ENCODE measurements at places on chromosomes 2 and 18.
A peak's percentile ranks its signal among the peaks of the same experiment; 100 is the strongest.

GRCh38 chr2:217799563-217800432 lies 203.0 kb downstream of the TNS1 start:
- no peak for DNase-seq

- no peak for DNase-seq
Observed at GRCh38 chr18:71797554-71797953, 746.6 kb downstream of the CBLN2 start.

DNA sequence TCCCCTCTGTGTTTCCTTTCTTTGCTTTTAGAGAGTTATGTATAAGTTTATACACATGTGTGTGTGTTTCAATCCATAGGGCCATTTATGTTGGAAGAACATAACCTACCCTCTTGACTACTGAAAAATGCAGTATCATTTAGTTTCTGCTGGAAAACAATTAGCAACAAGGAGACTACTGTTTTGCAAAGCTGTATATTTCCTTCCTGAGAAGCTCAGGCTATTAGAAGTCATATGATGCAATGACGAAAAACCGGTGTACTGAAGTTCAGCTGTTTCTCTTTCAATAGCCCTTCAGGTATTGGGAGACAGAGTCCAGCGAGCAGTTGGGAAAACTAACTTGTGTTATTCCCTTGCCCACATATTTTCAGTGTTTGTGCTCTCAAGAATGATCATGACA lies 447.7 kb upstream of the GYPC start:
- no peak for DNase-seq

DNA sequence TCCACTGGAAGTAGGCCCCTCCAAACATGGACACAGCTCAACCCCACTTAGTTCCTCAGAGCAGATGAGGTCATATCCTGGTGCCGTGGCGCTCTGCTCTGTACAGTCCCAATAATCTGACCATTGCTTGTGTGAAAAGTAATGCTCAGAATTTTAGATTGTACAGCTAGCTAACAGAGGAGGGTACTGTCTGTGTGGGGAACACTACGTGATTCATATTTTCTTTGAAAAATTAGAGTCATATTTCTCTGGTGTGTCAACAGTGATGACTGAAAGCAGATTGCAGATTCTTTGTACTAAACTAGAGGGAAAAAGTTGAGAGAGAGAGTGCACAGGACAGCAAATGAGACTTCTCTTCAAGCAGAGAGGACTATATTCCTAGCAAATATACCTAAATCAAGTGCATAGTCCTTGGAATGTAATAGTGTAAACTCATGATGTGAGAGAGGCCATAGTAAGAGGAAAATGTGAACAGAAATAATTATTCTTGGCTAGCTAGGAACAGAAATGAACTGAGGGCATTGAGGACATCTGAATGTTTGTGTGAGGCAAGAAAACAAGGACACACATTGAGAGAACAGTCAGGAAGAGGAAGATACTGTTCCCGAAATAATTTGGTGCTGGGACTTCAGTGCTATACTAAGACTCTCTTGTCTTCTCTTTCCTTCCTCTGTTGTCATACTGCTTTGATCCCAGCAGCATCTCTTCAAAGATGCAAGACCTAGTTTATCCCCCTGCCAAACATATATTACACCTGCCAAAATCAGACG lies 157.0 kb upstream of the RND3 start:
- no peak for DNase-seq

GRCh38 chr2:157625296-157625695 lies 3.4 kb downstream of the ACVR1C start:
- no peak for DNase-seq

GRCh38 chr18:61546590-61546989 lies 213.4 kb downstream of the CDH20 start:
- no peak for DNase-seq

- DNase-seq = no peak
Observed at GRCh38 chr2:169808221-169808620, 9.6 kb downstream of the SSB start.

- DNase-seq = no peak
Observed at GRCh38 chr2:239729151-239729550, 296.0 kb downstream of the NDUFA10 start.

DNA sequence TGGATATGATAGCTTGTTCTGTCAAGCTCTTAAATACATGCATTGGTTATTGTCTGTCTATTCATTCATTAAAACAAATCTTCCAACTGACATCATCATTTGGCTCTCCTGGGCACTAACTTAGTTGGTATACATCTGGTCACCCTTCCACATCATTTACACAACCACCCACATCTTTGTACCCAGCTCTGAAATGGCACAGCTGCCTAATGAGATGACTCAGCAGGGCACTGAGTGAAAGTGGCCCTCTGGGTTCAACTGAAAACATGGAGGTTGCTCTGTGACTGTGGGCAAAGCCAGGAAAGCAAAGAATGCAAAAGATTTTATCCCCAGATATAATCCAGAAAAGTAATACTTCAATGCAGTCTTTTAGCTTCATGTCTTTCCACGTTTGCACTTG lies 234.0 kb upstream of the MAP2 start:
- no peak for DNase-seq

GRCh38 chr18:49169037-49169521 lies 218.3 kb upstream of the SMAD7 start:
- peak; percentile 29 for DNase-seq

DNA sequence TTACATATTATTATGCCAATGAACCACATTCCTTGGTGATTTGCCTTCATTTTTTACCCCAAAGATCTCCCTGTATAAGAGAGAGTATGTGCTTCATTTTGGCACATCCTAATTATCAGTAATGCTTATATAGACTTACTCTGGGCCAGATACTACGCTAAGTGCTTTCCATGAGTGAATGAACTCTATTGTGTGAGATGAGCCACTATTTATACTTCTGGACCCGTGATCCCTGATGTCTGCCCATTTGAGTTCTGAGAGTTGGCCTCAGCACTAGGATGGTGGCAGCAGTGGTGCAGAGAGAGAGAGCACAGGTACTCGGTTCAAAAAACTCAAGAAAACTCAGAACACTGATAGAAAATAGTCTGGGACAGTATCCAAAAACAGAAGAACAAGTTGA lies 17.4 kb upstream of the KCMF1 start:
- no peak for DNase-seq

DNA sequence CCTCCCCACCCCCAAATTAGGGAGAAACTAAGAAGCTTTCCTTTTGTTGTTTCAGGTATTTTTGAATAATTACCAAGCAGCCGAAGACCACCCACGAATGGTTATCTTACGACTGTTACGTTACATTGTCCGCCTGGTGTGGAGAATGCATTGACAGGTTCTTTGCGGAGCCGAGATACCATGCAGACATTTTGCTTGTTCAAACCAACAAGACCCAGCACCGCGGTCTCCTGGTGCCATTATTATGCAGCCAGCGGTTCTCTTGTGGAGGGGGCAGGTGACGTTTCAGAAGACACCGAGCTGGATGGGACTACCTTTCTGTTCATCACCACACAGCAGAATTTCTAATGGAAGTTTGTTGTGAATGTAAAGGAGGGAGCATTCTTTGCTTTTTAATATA lies 43.4 kb downstream of the BCL2L11 start:
- DNase-seq = no peak

DNA sequence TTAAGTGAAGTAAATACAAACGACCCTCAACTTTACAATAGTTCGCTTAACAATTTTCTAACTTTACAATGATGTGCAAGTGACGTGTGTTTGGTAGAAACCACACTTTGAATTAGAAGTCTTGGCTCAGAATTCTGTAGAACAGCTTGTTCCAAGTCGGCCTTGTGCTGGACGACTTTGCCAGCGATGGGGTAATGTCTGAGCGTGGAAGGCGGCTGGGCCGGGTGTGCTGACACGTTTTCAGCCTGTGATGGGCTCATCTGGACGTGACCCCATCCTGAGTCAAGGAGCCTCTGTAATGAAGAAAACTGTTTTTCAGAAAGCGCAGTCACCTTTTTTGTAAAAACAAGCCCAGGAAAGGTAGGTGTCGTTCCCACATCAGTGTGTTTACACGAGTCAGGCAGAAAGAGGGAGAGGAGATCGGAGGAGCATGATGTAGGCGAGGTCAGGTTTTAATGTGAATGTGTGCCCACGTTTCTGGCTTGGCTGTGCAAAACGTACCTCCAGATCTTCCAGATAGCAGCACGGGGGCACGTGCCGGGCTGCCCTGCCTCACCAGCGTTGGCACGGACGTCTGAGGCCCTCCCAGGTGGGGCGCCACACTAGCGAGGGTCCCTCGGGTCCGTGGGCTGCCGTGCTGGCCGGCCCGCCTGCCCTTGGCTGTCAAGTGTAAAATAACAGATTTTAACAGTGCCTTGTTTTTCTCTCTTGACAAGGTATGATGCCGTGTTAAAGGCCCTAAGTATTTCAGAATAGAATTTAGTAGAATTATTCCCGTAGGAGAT lies 54.6 kb downstream of the CTDP1 start:
- DNase-seq = no peak

- no peak for DNase-seq
Observed at GRCh38 chr2:72007402-72007801, 140.3 kb downstream of the CYP26B1 start.

DNA sequence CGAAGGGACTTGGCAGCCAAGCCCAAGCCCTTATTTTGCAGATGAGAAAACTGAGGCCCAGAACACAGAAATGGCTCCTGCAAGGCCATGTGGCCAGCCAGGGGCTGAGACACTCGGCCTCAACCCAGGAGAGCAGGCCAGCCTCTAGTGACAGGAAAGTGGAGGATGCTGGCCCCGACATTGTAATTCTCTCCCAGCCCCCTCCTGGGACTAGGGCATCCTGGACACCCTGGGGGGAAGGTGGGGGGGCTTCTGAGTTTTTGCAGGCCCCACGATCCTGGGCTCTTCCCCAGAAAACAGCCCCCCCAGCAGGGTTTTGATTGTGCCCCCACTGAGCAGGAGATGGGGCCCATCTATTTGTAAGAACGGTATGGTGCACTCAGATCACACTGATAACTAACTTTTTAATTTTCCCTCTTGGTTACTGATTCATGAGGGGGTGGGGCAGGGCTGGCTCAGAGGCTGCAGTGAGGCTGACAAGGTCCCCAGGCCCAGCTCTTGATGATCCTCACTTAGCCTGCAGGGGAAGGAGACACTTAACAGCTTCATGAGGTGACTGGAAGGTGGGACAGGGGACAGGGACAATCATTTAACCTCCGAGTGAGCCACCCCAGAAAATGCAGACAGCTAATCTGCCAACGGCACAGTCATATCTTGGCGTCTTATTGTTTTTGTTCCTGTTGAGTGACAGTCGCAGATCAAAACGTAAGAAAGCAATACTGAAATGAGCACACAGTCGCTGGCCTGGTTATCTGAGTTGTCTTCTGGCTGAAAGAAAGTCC lies 18.9 kb downstream of the SMAD7 start:
- DNase-seq = no peak

DNA sequence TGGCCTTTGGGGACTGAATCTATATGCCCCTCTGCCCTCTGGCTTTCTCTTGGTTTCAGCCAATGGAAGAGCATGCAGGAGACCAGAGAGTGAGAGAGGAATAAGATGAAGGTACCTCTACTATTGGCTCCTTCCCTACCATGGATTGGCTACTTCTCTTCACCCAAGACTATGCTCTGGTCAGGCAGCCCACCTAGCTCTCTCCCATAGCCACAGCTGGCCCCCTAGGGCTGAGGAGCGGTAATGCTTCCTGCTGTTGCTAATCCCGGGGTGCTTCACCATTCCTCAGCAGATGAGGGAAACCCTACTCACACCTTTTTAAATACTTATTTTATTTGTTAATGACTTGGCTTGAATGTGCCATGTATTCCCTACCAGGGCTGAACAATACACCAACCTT lies 142.4 kb downstream of the MREG start:
- DNase-seq = no peak

DNA sequence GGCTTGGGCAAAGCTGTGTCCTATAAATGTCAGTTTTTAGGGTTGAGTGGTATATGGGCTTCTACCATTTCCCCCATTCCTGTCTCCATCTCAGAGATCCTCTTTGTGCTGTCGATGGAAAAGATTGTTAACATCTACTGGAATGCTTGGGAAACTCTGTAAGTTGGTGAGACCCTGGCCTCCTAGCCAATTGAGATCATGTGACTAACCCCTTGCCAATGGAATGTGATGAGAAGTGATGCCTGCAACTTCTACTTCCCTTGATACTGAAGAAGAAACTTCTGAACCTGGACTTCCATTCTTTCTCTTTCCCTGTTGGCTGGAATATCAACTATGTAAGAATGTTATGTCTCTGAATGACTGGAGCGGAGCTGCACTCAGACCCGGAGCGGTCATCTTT lies 14.5 kb downstream of the SLC39A10 start:
- DNase-seq = no peak

DNA sequence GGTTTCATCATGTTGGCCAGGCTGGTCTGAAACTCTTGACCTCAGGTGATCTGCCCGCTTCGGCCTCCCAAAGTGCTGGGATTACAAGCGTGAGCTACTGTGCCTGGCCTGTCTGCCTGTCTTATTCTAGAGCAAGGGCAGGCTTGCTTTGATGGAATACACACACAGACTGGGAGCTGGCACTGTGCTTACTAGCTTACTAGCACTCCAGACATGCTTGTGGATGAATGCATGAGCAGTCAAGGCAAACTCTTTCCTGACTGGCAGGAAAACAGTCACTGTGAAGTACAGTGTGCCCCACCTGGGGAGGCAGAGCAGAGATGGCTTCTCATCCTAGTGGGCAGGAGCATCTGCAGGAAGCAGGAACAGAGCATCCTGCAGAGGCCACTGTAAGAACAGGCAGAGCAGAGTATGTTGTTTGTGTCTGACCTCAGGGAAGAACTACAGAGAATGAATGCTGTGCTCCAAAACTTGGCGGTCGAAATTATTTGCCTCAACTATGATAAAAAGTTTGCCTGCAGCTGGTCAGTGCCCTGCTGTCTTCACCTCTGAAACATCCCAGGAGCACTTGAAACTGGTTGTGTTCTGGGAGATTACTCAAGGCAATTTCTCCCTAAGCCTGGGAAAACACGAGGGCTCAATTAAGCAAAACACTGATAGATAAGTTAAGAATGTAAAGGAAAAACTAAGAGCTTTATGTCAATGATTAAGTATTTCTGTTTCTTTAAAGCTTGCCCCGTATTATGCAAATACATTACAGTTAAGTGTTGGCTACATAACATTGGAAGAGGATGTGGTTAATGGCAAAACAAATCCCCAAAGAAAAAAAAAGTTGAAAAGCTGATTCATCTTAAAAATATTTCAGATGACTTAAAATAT lies 102.4 kb downstream of the VAPA start:
- DNase-seq = peak; percentile 4

DNA sequence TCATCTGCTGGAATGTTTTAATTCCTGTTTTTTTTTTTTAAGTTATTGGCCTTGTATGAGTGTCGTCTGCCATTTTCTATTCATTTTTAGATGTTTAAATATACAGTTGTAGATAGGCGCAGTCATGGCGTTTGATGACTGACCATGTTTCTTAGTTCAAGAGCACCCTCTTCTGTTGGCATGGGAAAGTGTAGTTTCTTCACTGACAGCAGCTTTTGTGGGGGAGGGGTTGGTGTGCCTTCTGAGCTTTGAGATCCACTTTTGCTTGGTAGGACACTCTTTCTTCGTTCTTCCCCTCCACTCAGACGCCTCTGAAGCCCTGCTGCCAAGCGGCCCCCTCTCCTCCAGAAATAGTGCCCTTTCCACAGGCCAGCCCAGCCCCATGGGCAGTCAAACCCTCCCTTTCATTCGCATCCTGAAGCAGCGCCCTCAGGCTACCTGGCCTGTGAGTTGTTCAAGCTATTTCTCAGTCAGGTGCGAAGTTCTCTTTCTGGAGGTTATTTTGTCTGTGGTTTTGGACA lies 492.0 kb downstream of the TNS1 start:
- DNase-seq = peak; percentile 81
